ENCODE measurements at places on chromosomes 3 and 15.

- DNase-seq: no peak
Observed at GRCh38 chr3:153601374-153601853, 439.4 kb downstream of the RAP2B start.

DNA sequence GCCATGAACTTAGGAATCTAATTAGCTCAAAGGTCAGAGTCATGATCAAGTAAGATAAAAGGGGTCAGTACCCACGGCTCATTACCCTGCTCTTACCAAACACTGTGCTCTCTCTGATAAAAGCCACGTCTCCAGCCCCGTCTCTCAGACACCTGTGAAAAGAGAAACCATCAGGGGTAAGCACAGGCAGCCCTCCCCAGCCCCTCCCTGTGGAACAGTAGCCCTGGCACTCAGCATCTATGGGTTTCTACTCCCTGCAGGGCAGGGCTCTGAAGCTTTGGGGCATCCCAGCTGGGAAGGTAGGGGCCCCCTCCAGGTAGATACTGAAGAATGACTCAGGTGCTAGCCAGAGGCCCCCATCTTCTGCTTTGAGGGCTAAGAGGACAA is 10.5 kb downstream of the LTF start:
- DNase-seq: no peak

GRCh38 chr15:46265664-46266347 is 631.0 kb downstream of the SQOR start:
- no peak for DNase-seq

DNA sequence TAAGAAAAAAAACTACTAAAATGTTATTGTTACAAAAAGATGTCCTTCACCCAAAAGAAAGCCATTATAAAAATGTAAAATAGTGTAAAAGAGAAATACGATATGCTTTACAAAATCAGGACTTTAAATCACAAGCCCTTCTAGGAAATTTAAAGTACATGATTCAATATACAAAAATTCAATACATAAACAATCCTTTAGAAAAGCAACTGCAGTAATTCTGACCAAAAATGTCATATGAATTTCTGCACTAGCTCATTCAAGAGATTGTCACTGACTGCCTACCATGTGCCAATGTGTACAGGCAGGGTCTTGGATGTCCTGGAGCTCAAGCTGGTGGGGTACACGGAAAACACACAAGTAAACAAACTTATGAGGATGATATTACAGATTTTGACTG is 2.5 kb downstream of the MORC1 start:
- no peak for DNase-seq

GRCh38 chr15:84940399-84940798 is 41.3 kb upstream of the PDE8A start:
- DNase-seq: no peak

DNA sequence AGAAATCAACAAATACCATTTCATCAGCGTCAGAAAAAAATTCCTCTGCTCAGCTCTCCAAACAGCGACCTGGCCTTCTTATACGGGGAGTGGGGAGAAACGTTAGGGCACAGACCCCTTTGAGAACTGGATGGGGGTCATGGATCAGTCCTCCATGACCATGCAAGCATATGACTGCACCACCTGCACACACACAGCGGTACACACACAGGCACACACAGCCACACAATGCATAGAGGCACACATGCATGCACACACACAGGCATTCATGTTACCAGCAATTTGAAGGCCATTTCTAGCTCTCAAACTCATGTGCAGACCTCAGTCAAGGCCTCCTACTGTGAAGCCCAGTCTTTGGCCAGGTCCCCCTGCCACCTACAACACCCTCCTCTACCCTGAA is 50.2 kb downstream of the SLC41A3 start:
- no peak for DNase-seq

- DNase-seq: no peak
Observed at GRCh38 chr3:129004639-129005295, 3.7 kb downstream of the EFCC1 start.

- no peak for DNase-seq
Observed at GRCh38 chr3:69143612-69144011, 21.2 kb upstream of the LMOD3 start.

GRCh38 chr3:94272016-94272415 is 209.2 kb downstream of the NSUN3 start:
- no peak for DNase-seq

GRCh38 chr15:31301673-31301990 is 25.0 kb upstream of the KLF13 start:
- DNase-seq: no peak

- no peak for DNase-seq
Observed at GRCh38 chr3:99923873-99924272, 106.2 kb downstream of the CMSS1 start.

- DNase-seq: no peak
Observed at GRCh38 chr3:99659032-99659431, 20.6 kb downstream of the COL8A1 start.

- no peak for DNase-seq
Observed at GRCh38 chr3:111073218-111073617, 1.6 kb downstream of the NECTIN3 start.

DNA sequence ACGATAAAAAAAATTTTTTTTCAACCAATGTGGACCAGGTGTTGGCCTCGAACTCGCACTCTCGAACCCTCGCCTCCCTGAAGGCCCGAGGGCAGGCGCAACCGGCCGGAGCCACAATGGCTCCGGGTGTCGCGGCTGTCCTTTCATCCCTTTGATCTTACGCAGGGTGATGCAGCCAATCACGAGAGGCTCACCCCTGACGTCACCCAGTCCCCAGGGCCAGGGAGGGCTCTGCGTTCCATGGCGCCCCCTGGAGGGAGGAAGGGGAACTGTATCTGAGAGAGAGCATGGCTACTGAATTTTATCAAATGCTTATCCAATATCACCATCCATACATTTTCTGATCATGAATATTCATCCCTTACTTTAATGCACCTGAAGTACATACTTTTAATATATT is 15.4 kb upstream of the GMNC start:
- DNase-seq: no peak

DNA sequence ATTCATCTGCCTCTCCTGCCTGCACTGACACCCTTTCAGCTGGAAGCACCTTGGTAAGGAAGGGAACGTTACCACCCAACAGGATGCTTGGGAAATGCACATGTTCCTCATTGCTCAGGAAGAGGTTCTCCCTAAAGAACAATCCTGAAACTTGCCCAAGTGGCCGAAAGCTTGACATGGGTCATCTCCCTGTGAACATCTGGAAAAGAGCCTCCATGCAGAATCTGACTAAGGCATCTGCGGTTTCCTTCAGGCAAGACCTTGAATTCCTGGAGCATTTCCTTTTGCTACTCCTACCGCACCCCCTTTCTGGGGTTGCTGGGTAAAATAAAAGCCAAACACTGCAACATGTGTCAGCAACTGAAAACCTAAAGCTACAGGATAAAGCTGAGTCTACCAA is 68.7 kb upstream of the SNRK start:
- no peak for DNase-seq

GRCh38 chr3:100033903-100034471 is 80.3 kb downstream of the FILIP1L start:
- DNase-seq: no peak

- no peak for DNase-seq
Observed at GRCh38 chr15:96969732-96970710, 639.5 kb downstream of the NR2F2 start.

DNA sequence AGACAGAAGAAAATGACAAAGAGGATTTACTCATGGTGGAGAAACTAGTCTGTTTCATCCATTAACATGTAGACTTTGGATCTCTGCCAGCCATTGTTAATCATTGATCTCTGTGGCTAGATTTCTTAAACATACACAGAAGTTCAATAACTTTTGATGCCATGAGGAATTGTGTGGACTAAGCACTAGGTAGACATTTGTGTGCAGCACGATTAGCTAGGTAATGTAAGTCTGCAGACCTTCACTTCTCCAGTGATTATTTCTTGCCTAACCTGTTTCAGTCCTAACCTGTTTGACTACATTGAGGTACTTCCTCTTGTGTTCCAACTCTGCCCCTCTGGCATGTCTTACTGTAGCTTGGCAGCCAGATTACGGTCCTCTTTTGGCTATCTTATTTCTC is 928.5 kb upstream of the ROBO1 start:
- no peak for DNase-seq

DNA sequence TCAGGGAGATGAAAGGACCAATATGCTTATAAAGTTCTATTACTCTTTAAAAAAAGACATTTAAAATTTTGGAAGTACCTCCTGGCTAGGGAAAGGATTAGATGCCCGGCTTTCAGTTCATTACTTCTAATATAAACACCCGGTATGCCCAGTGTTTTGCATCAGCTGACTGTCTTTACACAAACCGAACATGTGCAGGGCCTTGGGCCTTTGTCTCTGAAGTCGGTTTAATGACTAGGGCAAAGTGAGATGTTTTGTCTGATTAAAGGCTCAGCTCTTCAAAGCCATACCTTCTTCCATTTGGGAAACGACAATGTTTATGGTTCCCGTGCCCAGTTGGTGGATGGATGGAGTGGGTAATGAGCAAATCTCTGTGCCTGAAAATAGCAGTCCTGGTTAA is 179.3 kb upstream of the LRTM1 start:
- no peak for DNase-seq

GRCh38 chr3:88105325-88105724 is 44.4 kb upstream of the C3orf38 start:
- DNase-seq: no peak

DNA sequence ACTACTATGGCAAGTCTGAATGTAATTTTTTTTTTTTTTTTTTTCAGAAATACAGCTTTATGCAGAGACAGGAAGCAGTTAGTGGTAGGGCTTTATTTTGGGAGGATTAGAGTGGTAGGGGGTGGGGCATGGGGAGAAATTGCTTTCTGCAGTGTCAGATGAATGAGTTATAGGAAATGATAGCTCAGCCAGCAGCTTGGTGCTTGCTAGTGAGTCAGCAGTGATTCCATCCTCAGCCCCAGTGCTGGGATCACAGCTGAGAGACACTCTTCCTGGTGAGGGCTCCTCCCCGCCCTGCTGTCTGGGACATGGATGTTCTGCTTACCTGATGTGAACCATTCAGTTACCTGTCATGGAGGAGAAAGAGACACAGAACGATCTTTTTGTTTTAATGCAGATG is 39.6 kb downstream of the SEMA6D start:
- no peak for DNase-seq

DNA sequence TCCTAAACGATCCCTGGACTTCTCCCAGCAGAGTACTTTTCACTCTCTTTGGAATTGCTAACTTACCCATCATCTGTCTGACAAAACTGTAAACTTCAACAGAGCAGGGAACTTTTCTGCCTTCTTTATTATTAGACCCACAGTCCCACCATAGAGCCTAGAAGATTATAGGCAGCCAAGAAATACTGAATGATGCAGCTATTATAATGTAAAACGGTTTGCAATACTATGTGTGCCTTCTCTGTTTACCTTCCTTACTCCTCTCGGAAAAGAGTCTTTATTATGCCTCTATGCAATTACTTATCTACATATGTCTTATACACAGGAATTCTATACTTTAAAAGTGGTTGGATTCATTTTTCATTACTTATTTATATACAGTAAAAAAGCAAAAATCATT is 36.0 kb downstream of the SHQ1 start:
- no peak for DNase-seq

- DNase-seq: no peak
Observed at GRCh38 chr15:38271895-38272294, 19.3 kb downstream of the SPRED1 start.

GRCh38 chr3:188322135-188322887 is 168.4 kb downstream of the LPP start:
- no peak for DNase-seq

DNA sequence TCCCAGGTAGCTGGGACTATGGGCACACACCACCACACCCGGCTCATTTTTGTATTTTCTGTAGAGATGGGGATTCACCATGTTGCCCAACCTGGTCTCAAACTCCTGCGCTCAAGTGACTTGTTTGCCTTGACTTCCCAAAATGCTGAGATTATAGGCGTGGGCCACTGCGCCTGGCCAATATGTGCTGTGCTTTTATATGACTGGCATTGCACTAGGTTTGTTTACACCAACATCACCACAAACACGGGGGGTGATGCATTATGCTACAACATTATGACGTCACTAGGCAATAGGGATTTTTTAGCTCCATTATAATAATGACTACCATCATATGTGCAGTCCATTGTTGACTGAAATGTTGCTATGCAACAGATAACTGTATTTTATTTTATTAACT is 6.9 kb downstream of the APH1B start:
- DNase-seq: no peak

DNA sequence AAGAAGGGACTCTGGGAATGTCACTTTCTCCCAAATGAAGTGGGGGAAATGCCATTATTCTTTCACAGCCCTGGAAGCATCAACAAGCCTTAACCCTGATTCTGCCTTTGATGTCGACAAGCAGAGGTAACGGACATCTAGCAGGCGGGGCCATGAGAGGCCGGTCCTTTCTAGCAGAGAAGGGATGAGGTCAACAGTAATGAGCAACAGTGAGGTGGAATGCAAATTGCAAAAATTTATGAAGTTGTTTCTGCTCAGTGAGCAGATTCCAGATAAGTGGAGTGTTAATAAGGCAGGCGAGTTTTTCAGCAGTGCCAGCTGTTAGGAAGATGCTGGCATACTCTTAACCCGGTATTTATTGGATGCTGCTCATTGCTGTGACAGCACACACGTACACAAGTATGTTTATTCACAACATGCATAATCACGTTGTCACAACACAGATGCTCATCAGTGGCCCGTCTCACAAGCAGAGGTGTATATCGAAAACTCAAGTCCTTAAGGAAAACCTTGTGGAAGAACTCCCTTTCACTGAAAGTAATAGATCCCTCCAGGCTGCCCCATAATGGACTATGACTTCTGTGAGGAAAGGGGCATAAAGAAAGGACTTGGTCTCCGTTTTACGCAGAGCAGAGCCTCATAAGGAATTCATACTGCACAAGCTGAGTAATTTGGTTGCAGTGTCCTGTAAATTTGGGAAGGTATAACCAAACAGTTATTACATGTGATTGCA is 329.0 kb downstream of the IGSF11 start:
- DNase-seq: no peak

- no peak for DNase-seq
Observed at GRCh38 chr15:67023517-67024313, 41.7 kb upstream of the SMAD3 start.

DNA sequence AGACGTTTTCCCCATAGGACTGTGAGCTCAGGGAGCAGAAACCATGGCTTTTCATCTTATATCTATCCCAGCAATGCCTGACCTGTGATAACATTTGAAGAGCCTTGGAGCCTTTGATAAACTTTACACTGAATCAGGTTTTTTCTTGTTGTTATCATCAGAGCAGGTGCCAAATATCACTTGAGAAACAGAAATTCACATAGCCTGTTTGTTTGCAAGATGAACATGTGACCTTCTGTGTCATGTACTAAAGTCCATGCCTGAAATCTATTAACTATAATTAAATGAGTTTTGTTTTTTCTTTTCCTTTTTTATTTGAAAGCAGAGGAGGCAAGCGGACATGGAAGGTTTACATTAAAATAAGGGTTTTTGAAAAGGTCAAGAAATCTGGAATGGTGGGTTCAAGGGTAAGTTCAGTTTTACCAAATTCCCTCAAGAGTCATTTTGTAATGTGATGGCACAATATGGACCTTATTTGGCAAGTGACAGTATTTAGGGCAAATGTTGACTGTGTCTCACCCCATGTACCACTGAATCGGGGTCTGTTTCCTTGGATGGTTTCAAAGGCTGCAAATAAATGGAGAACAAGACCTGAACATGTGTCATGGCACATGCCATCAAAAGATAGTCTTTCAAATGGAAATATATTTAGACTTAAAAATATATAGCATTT is 90.7 kb downstream of the NEK10 start:
- no peak for DNase-seq

GRCh38 chr15:87740655-87741344 is 515.7 kb downstream of the NTRK3 start:
- no peak for DNase-seq
